ENCODE measurements at places on chromosomes 1 and 21. TPM values are rescaled to one million over a fixed set of nuclear protein-coding genes. Genes with fewer than 3 reads are reported as not detected.

Gene CCDC185
- polyA plus RNA-seq, result not detected

Gene LAMC1
- 313 TPM for polyA plus RNA-seq

Gene RNF186
- polyA plus RNA-seq, result not detected

DNA sequence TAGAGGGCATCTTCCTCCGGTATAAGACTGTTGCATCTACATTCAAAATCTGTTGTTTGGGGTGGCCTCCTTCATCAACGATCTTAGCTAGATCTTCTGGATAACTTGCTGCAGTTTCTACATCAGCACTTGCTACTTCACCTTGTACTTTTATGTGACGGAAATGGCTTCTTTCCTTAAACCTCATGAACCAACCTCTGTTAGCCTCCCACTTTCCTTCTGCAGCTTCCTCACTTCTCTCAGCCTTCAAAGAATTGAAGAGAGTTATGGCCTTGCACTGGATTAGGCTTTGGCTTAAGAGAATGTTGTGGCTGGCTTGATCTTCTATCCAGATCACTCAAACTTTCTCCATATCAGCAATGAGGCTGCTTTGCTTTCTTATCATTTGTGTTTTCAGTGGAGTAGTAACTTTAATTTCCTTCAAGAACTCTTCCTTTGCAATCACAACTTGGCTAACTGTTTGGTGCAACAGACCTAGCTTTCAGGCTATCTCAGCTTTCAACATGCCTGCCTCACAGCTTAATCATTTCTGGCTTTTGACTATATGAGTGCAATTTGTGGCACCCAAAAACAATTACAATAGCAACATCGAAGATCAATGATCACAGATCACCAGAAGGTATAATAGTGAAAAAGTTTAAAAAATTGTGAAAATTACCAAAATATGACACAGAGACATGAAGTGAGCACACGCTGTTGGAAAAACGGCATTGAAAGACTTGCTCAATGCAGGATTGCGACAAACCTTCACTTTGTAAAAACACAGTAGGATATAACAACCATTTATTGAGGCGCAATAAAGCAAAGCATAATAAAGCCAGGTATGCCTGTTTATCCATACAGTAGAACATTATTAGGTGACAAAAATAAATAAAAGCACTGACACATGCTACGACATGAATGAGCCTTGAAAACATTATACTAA, 56.7 kb upstream of the GFI1 start:
- DNase-seq, result no peak

DNA sequence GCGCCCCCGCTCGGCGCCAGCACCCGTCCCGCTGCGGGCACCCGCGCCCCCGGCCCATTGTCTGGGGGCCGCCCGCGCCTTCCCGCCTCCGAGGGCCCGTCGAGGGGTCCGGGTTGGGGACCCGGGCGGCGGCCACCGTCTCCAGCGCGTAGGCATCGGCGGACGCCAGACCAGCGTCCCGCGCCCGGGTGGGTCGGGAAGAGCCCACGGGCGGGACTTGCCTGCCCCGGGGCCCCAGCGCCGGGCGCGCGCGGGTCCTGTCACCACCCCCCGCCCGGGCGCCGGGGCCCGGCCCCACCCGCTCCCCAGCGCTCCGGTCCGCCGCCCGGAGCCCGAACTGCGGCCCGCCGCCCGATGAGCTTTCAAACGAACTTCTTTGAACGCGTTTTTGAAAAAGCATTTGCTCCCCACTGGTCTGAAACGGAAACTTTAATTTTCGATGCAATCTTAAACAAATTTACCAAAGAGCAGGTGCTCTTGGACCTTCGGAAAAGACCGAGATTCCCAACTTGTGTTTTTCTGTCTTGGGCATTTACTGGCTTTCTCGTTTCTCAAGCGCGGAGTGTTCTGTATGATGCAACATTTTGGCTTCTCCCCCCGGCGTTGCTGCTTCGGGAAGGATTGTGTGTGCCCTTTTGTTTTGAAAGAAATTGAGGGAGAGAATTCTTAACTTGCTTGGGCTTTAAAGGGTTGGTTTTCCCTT, 615 bp downstream of the CLIC4 start:
- peak; percentile 71 for DNase-seq

DNA sequence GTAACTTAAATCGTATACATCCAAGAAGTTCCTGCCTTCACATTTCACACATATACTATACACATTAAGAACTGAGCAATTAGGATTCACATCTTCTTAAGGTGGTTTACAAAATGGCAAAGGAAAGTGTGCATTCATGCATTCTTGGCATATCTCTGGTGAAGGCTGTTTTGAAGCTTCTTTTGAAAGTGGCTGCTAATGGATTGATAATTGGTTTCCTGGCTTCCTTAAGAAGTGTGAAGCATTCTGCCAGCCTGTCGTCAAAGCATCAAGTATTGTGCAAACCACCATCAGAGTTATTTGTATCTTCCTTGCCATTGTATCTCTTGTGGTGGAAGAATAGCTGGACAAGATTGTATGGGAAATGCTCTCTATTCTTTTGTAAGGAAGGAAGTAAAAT, 95.1 kb upstream of the HMGB4 start:
- DNase-seq, result no peak

GRCh38 chr1:236168716-236169429, 26.5 kb downstream of the GPR137B start:
- DNase-seq, result no peak

DNA sequence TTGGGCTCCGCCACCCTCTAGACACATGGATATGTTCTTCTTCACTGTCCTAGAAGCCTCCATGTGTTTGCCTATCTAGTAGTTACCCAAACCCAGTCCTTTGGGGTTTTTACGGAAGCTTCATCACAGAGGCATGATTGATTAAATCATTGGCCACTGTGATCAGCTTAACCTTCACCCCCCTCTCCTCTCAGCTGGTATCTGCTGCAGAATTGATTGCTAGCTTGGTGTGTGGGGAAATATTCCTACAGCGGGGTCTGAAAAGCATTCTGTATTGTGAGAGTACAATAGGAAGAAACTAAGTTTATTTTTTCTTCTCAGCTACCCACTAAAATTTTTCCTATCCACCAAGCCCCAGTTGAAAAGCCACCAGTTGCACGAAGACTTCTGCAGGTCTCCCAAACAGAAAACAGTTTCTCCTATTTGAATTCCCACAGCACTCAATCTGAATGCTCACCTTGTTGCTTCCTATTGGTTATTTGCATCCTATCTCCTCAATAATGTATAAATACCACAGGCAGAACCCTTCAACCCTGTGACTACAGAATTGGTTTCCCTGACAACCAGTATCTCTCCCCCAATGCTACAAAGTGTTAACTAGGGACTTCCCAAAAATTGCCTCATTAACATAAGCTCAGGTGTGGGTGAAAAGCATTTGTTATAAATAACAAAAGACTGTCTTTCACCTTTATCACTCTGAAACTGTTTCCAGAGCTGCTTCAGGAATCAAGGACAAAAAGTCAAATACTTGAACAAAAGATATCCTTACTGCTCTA, 9.3 kb upstream of the VANGL1 start:
- no peak for DNase-seq

DNA sequence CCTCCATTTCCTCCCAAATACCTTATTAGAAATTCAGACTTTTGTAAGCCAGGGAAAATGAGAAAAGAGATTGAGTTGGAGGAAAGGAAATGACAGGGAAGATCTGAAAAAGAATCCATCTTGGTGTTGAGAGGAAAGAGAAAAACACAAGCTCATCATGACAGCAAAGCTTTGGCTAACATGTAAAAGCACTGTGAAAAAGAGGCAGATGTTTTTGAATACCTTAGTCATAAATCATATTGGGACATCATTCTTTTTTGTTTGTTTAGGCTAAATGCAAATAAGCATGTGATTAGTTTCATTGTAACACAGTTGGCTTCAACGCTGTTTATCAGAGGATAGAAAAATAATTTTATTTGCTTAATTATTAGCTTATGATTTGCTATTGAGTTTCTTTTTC, 64.6 kb downstream of the LHX8 start:
- no peak for DNase-seq

- DNase-seq, result peak; percentile 94
These were observed at the start of gene DUSP12 for GRCh38 chr1:161749509-161750407. Gene DUSP12, plus strand, starts transcription at chr1:161749786. Its CDS starts 16 bp downstream, at chr1:161749802.

DNA sequence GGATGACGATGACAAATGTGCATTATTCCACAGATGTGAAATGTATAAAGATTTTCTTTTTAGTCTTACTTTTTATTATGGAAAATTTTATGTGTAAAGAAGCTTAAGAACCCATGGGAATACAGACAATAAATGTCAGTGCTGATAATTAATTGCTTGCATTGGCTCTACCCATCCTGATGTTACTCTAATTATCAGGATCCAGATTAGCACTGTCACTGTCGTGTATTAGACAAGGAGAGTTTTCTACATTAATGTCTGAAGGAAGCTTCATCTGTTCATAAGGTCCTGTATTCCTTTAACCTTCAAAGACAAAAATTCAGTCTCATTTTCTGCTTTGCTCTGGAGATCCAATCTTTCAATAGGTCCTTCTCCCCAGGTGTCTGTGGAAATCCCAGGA, 259.1 kb upstream of the ADAMTS5 start:
- DNase-seq, result no peak

- no peak for DNase-seq
These were observed 706.4 kb downstream of the LRRIQ3 start for GRCh38 chr1:73491621-73492020.

DNA sequence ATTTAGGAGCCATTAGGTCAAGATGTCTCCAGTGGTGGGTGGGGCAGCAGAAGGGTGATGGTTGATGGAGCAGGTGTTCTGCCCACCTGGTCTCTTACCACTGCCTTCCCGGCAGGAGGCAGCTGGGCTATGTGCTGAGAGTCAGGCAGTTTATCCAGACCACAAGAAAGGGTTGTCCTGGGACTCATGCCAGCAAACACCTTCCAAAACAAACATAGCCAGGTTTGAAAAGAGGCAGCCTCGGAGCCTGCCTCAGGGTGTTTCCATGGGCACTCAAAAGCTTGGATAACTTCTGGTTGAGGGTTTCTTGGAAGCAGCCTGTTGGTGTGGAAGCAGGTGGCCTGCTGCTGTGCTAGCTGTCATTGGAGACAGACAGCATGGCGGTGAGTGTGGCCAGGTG, 187.2 kb downstream of the PCP4 start:
- DNase-seq, result peak; percentile 54

All from left lung (tissue), 14 donors.